ENCODE measurements at places on chromosomes 2 and 18.
A peak's percentile ranks its signal among the peaks of the same experiment; 100 is the strongest.

- DNase-seq: no peak
These were observed 27.3 kb upstream of the NTSR2 start for GRCh38 chr2:11697103-11697871.

DNA sequence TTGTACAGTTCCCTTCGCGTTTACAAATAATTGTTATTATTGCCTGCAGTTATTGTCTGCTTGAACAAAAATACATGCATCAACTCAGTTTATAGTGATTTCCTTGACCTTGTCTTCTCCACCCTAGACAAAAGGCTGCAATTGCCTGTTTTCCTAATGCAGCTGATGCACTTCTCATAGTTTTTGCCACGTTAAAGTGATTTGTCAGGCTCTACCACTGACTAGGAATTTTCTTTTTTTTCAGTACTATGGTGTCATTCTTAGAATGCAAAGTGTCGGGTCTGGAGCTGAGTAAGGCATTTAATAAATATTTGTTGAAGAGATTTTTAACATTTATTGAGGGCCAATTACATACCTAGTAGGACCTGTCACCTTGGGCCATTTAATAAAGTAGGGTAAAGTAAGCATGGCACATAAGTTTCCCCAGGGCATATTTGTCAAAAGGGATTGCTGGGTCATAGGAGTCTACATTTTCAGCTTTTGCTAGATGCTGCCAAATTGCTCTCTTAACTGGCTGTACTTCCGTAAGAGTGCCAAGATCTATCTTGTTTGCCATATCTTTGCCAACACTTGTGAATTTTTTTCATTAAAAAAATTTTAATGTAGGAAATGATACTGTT lies 24.1 kb downstream of the ACSL3 start:
- no peak for DNase-seq

GRCh38 chr2:109330056-109330455 lies 201.1 kb downstream of the SH3RF3 start:
- DNase-seq: peak; percentile 78

GRCh38 chr2:219557791-219558785 lies 13.3 kb downstream of the OBSL1 start:
- DNase-seq: no peak

GRCh38 chr18:73531601-73532000 lies 616.0 kb downstream of the FBXO15 start:
- DNase-seq: no peak

GRCh38 chr2:222180619-222181018 lies 118.2 kb downstream of the PAX3 start:
- no peak for DNase-seq

GRCh38 chr2:182949052-182949451 lies 82.6 kb upstream of the FRZB start:
- no peak for DNase-seq

DNA sequence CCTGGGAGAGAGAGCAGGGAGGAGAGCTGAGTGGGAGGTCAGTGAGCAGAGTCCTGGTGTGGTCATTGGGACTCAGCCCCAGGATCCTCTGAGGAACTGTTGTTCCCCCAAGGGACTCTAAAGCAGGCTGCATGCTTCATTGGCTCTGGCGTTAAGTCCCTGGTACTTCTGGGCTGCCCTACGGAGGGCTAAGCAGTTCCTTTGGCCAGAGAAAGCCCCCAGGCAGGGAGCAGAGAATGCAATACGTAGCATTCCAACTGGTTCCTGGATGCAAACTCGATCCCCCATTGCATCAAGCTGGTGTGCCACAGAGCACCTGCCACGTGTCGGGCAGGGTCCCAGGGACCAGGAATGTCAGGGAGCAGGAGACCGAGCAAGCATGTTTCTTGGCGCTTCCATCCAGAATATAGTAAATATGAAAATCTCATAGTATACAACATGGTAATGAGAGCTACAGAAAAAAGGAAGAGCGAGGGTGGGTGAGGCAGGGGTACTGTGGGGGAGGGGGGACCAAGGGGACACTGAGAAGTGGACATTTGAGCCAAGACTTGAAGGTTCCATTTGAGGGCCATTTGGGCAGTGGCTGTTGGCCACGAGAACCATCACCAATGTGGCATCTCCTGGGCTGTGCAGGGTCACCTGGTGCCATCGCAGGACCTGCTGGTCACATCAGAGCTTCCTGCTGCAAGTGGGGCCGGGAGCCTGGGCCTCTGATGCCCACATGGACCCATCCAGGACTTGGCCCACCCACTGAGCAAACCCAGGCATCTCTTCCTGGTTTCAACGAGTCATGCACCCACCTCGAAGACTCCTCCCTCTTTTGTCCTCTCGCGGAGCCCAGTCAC lies 160.4 kb downstream of the ASB1 start:
- DNase-seq: no peak

DNA sequence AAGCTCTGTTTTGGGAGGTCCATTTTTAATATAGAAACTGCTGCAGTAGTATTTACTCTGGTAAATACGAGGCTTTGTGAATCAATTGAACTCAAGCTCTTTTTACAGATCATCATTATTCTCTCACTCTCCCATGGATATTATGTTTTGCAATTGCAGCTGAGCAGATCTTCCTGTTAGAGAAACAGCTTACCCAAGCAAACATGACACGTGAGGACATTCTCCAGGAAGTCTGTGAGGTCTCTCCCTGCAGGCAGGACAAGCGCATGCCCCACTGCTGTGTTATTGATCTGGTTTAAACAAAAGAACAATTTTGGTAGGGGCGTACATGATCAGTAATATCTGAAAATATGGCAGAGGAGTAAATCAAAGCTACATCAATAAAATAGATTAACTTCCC lies 72.1 kb downstream of the COL6A3 start:
- DNase-seq: no peak

DNA sequence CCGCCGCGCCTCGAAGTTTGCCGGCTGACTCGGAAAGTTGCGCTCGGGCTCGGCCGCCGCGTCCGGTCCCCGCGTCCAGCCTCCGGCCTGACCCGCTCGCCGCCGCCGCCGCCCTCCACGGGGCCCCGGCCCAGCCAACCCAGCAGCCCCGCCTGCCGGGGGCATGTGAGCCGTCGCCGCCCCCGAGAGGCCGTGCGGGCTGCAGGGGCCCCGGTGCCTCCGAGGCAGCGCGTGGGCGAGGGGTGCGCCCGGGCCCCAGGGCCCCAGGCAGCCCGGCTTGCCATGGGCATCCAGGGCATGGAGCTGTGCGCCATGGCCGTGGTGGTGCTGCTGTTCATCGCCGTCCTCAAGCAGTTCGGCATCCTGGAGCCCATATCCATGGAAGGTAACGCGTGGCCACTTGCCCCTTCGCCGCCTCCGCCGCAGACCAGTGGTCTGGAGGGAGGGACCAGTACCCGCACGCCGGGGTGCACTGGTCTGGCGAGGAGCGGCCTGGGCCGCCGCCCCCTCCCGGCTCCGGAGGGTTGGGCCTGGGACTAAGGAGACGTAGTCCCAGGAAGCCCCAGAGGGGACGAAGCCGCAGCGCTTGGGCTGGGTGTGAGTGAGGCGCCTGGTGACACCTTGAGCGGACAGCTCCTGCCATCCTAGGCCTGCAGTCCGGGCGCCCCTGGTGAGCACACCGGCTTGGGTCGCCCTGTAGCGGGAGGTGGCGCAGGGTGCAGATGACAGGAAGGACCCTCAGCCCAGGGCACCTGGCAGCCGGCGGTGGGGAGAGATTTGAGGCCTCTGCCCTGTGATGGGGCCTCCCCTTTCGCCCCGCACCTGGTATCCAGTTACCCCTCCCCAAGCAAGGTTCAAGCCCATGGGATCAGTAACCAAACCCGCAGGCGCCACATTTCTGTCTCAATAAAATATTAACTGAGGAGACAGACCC lies 49.9 kb downstream of the KCNIP3 start:
- DNase-seq: no peak

DNA sequence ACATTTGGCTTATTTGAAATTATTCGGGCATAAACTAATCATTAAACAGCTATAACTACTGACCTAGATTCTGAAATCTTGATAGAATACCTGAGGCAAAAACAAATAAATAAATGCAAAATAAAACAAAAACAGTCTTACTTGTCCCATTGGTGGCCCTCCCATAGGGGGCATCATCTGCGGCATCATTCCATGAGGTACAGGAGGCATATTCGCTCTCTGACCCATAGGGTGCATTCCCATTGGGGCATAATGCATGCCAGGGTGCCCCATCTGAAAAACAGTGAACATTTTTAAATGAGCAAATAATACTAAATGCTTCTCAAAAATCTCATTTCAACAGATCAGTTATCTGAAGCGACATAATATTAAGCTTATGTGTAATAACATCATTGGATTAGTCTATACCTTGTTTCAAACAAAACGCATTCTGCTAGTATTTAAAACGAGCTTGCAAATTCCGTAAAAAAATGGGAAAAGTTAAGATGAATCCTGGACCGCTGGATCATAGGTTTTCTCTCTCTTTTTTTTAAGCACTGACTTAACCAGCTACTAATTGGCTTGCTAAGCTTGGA lies 1.3 kb downstream of the PRPF40A start:
- no peak for DNase-seq

- DNase-seq: no peak
These were observed 682.0 kb downstream of the SATB2 start for GRCh38 chr2:198775737-198776136.

DNA sequence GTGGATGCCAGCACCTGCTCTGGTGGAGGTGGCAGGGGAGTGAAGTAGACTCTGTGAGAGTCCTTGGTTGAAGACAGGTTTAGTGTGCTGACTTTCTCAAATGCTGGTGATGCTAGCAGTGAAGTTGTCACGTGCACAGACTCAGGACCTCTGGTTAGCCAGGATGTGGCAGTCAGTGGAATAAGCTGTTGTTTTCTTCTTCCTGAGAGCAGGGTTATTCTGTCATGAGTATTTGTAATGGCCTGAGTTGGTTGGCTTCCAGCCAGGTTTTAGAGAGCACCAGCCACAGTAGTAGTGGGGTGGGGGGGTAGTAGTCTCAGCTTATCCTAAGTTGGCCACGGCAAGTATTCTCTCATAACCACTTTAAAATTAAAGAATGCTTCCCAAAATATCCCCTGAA lies 238.5 kb upstream of the FBXO11 start:
- no peak for DNase-seq

- DNase-seq: no peak
These were observed 76.0 kb downstream of the ARHGAP15 start for GRCh38 chr2:143205106-143205764.

- no peak for DNase-seq
These were observed 16.5 kb downstream of the AGAP1 start for GRCh38 chr2:235510318-235510717.

- DNase-seq: no peak
These were observed 142.4 kb downstream of the CCBE1 start for GRCh38 chr18:59554796-59555335.

- peak; percentile 10 for DNase-seq
These were observed 171.5 kb downstream of the CELF4 start for GRCh38 chr18:37393945-37394609.

- no peak for DNase-seq
These were observed 703.9 kb upstream of the CDH2 start for GRCh38 chr18:28880856-28881255.

DNA sequence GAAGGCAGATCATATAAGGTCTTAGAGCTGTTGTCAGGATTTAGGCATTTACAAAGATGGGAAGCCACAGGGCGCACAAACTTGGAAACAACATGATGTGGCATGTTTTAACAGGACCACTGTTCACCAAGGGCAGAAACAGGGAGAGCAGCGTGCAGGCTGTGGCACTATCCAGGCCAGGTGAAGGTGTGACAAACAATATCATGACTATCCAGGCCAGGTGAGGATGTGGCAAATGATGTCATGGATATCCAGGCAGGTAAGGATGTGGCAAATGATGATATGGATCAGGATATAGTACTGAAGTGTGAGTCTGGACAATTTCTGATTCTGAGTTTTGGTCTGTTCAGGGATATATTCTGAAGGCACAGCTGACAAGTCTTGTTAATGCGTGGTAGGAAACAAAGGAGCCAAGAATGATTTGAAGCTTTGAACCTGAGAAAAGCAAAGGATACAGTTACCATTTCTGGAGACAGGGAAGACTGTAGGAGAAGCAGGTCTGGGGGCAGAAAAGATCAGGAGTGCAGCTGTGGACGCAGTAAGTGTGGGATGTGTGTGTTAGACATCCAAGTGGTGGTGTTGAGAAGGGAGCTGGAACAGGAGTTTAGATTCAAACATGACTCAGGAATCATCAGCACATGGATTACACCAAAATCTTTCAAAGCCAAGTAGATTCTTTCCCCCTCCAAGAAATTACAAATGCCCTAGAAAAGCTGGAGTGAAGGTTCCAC lies 205.9 kb downstream of the TMEM163 start:
- DNase-seq: no peak

- no peak for DNase-seq
These were observed 2.6 kb downstream of the SEC11C start for GRCh38 chr18:59142274-59142673.

Data from AG04449 (cell line).